EH (cell line): ENCODE measurements at places on chromosomes 2 and 18.

DNA sequence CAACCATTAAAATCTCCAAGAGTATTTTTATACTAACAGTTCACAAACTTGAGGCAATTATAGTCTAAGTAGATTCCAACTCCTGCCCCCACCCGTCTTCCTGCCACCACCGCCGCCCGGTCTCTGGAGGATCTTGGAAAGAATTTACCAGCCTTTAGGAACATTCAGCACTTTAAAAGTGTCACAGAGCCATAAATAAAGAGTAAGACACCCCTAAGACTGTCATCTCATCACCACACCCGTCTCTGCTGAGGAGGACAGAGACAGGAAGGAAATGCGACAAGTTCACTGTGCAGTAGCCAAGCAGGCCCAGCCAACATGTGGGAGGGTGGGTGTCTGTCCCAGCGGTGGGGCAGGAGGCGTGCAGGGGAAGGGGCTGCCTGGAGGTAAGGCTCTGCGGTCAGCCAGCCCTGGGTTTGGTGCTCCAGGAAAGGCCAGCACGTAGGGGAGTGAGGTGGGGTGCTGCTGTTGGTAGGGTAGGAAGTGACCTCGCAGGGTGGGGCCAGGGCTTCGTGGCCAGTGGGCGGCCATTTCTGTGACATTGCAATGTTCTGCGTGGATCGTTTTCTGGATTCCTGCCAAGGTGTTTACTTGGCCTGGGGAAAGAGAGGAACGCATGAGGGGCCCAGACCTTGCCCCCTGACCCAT is 111.6 kb downstream of the FAM210A start:
- no peak for DNase-seq

- peak; percentile 5 for DNase-seq
Measured at GRCh38 chr2:235390108-235390815, 103.6 kb upstream of the AGAP1 start.

GRCh38 chr18:48252525-48252924 is 156.7 kb downstream of the ZBTB7C start:
- DNase-seq = no peak

DNA sequence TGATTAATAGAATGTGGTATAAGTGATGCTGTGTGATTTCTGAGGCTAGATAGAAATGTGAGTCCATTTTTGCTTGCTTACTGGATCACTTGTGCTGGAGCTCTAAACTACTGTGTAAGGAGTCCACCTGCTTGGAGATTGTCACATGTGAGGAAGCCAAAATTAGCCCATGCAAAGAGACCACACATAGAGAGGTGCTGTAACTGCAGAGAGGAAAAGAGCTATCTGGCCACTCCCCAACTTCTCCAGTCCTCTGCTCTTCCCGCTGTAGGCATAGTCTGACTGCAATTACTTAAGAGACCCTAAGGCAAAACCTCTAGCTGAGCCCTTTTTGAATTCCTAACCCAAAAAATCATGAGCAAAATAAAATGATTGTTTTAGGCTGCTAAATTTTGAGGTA is 120.6 kb upstream of the FBXO11 start:
- DNase-seq = no peak

DNA sequence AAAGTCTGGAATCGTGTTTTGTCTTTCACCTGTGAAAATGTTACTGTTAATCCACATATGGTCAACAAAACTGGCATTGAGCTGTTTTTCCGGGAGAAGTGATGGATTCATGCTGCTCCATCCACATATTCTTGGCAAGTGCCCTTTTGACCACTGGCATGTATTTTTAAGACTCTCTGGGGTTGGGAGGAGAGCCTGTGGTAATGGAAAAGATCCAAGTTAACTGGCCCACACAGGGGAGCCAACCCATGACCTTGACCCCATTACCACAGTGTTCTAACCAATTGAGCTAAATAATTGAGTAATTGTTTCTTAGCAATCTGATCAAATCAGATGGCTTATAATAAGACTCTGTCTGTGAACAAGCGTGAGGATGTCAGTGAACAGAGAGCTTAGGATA is 296.2 kb upstream of the NRP2 start:
- DNase-seq = peak; percentile 56

DNA sequence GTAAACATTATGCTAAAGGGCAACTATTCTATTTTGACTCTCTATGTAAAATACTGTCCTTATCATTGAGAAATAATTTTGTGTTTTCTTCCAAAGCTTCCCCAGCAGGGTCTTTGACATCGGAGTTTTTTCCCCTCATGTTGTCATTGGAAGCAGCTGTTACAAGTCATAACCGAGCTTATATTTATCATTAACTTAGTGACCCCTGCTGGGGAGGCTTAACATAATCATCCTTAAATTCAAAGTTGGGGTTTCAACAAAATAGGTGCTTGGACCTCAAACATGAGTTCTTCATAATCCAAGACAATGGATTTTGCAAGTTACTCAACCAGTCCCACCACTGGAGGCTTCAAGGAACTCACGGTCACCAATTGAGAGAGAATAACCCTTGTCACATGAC is 330.9 kb downstream of the DCC start:
- no peak for DNase-seq

DNA sequence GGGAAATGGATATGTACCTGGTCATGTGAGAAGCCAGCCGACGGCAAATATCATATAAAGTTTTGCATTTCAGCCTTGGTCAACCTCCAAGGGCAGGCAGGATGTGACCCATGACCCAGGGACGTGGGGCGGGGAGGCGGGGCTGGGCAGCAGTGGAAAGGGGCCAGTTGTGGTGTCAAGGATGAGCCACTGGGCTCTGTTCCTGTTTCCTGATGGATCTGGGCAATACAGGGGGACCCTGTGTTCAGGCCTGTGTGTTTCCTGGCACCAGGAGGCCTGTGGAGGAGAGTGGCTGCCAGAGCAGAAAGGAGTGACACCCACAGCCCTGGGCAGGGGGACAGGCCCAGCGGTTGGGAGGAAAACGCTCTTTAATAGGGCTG is 106.9 kb downstream of the GATA6 start:
- DNase-seq = no peak

- no peak for DNase-seq
Measured at GRCh38 chr2:26885651-26886329, 37.9 kb downstream of the DPYSL5 start.

- DNase-seq = peak; percentile 14
Measured at GRCh38 chr2:232473467-232473890, 14.2 kb downstream of the ECEL1 start.

- no peak for DNase-seq
Measured at GRCh38 chr2:184815824-184816223, 217.5 kb downstream of the ZNF804A start.

DNA sequence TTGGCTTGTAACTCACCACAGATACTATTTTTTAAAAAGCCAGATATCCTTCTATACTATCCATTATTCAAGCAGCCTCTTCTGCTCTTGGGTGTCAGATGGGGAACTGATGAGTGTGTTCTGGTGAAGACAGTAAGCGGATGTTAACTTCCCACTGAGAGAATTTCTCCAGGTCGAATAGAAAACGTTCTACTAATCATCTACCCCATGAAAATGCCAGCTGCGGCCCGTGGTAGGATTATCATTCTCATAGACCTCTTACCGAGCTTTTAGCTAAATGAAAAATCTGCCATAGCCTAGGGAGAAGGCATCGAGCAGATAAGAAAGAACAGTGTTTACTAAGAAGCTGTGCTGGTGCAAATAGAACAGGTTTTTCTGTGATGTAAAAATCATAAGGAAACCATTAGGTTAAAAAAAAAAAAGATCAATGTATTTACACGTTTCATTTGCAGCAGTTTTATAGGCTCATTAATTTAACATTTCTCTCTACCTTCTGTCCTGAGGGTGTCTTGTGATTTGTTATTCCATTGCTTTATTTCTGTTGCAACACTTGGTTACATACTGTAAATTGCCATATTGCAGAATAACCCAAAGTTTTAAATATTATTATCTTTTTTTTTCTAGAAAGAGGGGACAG is 1521.5 kb upstream of the ZEB2 start:
- no peak for DNase-seq

- no peak for DNase-seq
Measured at GRCh38 chr2:121611730-121612705, 37.2 kb downstream of the CLASP1 start.

DNA sequence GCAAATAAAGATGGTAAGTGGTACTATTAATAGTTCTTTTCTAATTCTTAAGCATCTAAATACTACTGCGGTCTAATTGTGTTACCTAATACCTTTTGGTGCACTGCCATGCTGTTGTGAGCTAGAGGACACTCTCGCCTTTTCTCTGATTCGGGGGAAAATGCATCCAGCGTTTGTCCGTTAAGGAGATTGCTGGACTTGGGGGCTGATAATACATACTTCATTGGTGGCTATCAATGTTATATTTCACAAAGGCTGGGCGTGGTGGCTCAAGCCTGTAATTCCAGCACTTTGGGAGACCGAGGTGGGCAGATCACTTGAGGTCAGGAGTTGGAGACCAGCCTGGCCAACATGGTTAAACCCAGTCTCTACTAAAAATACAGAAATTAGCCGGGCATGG is 141.7 kb upstream of the TWIST2 start:
- no peak for DNase-seq

GRCh38 chr2:119678021-119678656 is 862 bp upstream of the TMEM177 start:
- DNase-seq = no peak

DNA sequence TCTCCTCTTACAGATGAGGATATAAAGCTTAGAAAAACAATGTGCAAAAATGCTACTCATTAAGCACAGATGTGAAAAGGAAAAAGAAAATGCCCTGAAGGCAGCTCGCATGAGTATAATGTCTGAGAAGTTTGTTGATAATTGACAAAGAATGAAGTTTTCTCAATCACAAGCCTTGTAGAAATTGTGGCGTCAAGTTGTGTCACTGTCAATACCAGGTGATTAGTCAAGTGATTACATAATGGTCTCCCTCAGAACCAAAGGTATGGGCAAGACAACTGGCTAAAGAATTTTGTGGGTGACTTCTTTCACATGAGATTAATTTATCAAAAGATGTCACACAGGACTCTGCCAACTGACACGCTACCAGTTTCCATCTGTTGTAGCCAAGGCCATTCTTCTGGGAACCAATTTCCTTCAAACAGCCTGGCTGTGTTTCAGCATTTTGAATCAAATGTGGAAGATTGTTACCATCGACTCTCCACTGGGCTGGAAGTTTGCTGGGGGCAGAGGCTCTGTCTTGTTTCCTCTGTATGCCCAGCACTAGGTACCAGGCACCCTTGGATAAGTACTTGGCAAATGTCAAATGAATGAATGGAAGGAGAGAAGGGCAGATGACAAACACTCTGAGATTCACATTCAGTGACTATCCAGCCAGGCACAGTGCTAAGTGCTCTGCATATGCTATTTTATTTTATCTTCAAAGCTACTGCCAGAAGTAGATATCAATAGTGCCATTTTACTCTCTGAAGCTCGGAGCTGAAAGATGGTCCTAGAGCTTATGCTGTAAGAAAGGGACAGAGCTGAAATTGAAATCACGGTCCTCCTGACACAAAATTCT is 5.9 kb upstream of the FN1 start:
- peak; percentile 87 for DNase-seq

- DNase-seq = no peak
Measured at GRCh38 chr2:167420211-167420610, 531.9 kb downstream of the XIRP2 start.

DNA sequence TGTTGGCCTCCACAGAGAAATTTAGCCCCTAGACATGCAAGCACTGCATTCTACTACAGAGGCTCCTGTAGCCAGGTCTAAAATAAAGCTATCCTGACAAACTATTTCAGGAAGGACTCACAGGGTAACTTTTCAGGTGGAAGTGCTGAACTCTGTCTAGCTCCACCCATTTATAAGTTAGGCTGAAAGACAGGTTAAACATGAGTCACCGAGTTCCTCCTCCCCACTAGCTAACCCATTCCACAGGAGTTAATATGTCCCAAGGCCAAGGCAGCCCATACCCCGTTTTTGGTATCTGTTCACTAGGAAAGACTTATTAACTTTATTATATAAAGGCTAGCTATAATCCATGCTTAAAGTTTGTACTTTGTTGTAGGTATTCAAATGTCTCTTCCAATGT is 3.5 kb downstream of the CWC22 start:
- DNase-seq = no peak

- DNase-seq = no peak
Measured at GRCh38 chr2:138324068-138324771, 177.3 kb upstream of the SPOPL start.

GRCh38 chr2:64839844-64840243 is 149.4 kb upstream of the SLC1A4 start:
- peak; percentile 45 for DNase-seq

DNA sequence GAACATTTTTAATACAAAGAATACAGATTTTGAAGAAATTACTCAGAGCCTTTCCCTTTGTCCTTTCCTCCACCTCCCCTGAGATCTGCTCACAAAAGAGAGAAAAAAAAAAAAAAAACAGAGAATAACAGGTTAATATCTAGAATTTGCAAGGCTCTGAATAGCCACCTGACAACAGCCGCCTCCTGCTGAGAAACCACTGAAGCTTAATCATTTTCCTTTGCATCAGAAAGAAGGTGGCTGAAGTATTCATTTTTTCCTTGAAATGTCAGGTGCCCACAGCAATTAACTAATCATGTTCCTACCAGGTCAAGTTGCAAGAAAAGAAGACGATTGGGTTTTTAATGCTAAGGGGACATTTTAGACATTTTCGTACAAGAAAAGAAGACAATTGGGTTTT is 21.2 kb downstream of the CNTNAP5 start:
- DNase-seq = no peak

DNA sequence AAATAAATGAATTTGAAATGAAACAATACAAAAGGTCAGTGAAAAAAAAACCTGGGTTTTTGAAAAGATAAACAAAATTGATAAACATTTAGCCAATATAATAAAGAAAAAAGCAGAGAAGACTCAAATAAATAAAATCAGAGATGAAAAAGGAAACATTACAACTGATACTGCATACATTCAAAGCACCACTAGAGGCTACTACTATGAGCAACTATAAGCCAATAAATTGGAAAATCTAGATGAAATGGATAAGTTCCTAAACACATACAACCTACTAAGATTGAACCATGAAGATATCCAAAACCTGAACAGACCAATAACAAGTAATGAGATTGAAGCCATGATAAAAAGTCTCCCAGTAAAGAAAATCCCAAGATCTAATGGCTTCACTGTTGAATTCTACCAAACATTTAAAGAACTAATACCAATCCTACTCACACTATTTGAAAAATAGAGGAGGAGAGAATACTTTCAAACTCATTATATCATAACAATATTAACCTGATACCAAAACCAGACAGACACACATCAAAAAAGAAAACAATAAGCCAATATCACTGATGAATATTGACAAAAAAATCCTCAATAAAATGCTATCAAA is 80.8 kb upstream of the CERS6 start:
- DNase-seq = no peak

GRCh38 chr2:27152796-27153464 is 4.1 kb downstream of the TCF23 start:
- DNase-seq = peak; percentile 58

DNA sequence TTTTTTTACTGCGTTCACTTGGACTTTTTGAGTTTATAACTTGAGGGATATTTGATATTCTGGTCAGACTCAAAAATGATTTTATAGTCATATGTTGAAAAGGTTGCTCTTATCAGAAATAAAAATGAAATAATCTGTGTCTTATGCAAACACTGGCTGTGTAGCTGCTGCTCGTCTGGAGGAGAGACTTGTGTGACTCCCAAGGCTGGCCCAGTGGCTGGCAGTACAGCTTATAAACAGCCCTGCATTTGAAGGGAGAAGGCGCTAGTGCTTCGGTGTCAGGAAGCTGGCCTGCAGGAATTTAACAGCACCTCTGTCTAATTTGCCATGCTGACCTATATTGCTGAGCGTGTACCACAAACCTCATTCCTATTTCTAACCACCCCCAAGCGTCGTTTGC is 74.5 kb downstream of the ASAP2 start:
- no peak for DNase-seq
